T-helper 9 cell (primary cell): ENCODE measurements at places on chromosomes 4 and X.
A peak's percentile ranks its signal among the peaks of the same experiment; 100 is the strongest.

GRCh38 chrX:87900320-87900908 lies 382.8 kb downstream of the KLHL4 start:
- peak; percentile 7 for DNase-seq

DNA sequence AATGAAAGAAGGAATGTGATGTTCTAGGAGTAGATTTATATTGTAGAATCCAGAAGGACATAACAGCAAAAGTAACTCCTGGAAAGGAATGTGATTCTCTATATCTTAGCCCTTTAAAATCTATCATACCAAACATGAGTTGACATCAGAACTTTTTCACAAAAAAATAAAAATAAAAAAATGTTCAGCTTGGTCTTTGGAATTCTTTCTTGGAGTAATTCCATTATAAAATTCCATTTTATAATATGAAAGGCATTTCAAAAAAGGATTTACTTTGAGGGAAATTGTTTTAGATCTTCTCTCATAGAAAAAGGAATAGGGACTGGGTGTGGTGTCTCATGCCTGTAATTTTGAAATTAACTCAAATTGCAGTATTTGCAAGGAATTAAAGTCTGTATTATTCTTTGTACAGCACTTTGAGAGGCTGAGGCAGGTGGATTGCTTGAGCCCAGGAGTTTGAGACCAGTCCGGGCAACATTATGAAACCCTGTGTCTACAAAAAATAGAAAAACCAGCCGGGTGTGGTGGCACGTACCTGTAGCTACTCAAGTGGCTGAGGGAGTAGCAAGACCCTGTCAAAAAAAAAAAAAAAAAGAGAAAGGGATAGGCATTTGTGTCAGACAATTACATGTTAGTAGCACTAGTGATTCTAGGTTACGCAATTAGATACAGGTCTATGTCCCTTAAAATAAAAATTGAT lies 134.9 kb downstream of the SLC4A4 start:
- DNase-seq = no peak

DNA sequence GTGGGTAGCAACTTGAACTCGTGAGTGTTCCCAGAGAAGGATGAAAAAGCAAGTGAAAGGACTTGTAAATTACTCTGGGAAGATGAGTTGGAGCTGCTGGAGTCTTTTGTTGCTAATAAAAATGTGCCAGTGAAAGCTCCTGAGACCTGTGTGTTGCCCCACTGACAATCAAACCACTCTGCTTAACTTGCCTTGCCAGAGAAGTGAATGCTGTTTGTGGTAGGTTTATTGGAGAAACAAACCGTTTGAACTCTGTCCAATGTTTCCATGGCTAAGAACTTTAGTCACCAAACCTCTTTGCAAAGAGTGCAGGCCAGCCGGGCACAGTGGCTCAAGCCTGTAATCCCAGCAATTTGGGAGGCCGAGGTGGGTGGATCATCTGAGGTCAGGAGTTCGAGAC lies 586.9 kb downstream of the PCDH7 start:
- DNase-seq = no peak

DNA sequence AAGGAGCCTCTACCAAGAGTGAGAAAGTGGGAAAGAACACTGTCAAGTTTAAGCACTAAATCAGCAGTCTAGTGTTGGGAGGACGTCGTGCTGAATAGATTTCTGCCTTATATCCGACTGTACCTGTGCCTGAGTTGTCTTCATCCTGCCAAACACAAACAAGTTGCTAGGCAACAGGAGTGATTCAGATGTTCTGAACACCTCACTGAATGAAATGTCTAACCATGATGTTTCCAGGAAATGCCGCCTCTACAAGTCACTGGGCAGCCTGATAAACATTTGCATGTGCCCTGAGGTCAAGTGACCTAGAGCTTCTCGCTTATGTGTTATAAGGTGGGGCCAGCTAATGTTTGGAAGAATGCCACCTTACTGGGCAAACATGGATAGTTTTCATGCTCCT lies 37.9 kb downstream of the SGMS2 start:
- DNase-seq = no peak

- no peak for DNase-seq
Measured at GRCh38 chr4:99822734-99823133, 6.1 kb downstream of the DAPP1 start.

DNA sequence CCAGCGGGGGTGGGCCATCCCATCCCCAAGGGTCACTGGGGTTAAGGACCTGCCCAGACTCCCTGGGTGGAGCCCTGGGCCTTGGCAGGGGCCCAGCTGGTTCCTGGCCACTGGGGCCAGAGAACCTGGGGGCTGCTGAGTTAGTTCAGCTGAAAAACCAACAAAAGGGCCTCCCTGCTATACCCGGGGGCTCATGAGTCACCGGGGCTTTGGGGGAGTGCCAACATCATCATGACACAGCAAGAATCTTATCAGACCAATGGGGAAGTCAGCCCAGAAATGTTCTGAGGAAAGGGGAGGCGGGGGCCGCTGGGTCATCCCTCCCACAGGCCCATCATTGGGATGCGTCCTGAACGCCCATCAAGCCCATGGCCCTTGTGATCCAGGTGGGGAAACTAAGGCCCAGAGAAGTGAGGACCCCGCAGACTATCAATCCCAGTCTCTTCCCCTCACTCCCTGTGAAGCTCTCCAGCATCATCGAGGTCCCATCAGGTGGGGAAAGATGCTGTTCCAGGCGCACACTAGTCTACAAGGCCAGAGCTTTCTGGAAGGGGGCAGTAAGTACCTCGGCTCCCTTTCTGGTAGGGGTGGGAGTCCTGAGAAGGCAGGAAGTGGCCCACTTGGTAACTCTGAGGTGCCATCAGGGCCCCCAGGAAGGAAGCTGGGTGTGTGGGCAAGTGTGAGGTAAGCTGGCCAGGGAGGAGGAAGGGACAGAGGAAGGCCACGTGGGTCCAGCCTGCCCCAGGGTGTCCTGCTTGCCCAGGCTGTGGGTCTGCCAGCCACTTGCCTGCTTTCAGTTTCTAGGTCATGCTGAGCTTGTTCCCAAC lies 4.5 kb downstream of the G6PD start:
- DNase-seq = no peak

GRCh38 chr4:8671712-8672290 lies 79.2 kb downstream of the CPZ start:
- DNase-seq = no peak
